ENCODE measurements at places on chromosomes 7 and 10.

GRCh38 chr10:97196223-97197029 is 10.7 kb upstream of the SLIT1 start:
- ATAC-seq: peak; percentile 46

GRCh38 chr10:27504808-27505460 is 830 bp downstream of the RAB18 start:
- ATAC-seq: no peak

GRCh38 chr7:127438836-127439235 is 46.3 kb upstream of the ZNF800 start:
- no peak for ATAC-seq

DNA sequence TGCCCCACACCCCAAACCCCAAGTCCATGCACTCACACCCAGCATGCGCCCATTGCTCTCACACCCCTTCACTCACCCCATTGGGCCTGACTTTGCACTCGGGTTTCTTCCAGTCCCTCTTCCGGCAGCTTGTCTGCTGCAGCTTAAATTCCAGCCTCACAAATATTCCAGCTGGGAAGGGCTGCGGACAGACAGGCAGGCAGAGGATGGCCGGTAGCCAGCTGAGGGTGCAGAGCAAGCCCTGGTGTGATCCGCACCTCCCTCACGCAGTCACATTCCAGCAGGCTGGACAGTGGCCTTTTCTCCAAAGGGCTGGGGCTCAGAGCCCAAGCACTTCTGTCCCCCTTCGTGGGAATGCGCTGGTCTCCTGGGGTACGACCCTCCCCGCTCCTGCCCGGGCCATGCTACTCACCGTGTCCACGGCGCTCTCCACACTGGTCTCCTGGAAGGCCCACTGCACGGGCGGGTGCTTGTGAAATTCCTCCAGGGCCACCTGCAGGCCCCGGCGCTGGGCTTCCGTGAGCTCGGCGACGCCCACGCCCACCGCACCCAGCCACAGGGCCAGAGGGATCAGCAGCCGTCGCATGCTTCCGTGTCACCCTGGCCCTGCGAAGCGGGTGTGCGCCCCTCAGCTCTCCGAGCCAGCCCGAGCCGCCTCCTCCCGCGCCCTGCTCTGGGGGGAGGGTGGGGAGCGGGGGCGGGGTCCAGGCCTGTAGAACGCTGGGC is 1.2 kb downstream of the RARRES2 start:
- ATAC-seq: peak; percentile 49

- ATAC-seq: no peak
Observed at GRCh38 chr7:27409776-27410175, 167.2 kb downstream of the EVX1 start.

- no peak for ATAC-seq
Observed at GRCh38 chr7:100785878-100786277, 41.4 kb downstream of the EPHB4 start.

DNA sequence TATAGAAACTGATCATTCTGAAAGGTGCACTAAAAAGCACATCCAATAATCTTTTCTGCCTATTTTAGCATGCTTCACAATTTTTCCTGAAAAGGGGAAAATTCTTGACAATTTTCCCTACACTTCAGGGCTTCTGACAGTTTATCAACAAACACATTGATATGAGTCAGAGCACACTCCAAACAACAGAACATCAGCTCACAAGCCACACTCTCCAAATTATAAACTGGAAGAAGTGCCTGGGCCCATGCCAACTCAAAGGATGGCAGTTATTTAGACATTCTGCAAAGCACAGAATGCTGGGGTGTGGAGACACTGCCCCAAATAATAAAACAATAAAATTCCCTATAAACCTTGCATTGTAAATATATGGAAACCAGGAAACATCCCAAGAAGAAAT is 90.8 kb downstream of the ELAPOR2 start:
- ATAC-seq: no peak

- ATAC-seq: no peak
Observed at GRCh38 chr10:85043207-85043606, 714.8 kb downstream of the CCSER2 start.

DNA sequence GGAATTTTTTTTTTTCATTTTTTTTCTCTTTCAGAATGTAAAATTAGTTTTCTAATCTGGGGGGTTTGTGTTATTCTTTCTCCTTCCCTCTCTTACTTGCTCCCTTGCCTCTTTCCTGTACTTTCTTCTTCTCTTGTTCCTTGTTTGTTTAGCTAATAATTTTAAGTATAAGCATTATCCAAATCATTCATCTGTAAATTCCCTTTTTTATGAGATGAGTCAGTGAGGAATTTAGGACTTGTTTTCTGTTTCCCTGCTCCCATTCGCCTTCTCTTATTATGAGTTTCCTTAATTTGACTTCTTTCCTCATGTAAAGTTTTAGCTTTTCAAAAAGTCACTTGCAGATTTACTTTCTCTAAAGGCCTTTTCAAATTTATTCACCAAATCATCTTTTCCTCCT is 154.6 kb upstream of the ETV1 start:
- ATAC-seq: no peak

Measured in esophagus mucosa (tissue), 1 donor.